Kidney capillary endothelial cell (primary cell): ENCODE measurements at places on chromosomes 4 and X.

DNA sequence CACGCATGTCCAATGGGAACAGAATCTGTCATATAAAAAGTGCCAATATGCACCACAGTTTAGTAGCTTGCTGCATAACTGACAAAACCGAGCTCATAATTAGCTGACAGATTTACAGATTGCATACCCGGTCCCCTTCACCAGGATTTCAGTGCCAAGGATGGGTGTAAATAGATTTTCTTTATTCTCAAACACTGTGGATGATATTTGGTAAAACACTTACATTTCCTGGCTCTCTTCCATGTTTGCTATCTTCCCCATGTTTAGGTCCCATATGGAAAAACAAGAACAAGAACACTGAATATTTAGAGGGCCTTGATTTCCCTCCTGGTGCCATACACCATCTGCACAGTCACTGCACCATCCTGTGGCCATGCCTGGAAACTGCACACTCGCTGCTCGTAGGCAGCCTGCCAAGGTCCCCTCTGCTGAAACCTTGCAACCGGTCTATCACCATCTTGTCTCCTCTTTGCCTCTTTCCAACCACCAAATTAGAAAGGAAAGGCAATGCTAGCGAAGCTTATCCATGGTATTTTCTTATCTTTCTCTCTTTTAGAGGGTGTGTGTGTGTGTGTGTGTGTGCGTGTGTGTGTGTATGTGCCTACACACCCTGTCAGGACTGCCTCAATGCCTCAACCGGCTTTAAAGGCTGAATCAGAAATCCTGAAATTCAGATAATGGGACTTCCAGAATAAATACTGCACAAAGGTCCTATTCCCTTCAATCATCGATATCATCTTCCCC, 124.2 kb upstream of the MBNL3 start:
- no peak for DNase-seq

DNA sequence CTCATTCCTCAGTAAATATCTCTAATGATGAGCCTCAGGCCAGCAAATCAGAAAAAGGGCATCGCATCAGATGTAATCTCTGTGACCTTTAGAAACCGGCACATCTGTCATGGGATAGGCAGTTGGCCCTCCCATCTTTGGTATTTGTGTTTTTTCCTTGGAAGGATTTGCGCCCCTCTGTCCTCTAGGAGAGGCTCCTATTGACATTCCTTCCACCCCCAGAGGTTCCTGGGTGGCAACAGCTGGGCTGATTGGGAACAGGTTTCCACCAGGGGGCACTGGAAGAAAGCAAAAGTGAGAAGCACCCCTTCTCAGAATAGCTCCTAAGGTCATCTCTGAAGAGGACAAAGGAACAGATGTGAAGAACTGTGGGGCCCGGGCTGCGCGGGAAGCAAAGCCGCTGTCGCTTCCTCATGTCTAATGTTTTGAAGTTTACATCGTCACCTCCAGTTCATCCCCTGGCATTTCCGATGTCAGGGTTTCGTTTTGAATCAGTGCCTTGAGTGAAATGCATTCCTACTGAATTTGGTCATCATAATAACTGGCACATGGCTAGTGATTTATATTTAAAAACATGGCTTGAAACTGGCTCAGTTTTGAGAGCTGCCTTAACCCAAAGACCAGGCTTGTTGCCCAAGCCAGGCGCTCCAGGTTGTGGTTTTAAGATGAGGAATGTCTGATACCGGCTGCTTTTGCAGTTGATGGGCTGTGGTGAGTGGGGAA, 6.2 kb downstream of the TXK start:
- peak; percentile 95 for DNase-seq

DNA sequence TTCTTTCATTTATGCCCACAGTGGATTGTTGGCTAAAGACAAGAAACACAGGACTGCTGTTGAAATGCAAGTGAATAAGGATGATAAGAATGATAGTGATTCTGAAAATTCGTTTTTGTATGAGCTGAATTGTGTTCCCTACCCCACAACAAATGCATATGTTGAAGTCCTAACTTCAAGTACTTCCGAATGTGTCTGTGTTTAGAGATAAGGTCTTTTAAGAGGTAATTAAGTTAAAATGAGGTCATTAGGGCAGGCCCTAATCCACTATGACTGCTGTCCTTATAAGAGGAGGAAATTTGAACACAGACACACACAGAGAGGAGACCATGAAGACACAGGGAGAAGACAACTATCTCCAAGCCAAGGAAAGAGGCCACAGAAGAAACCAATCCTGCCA, 126.6 kb upstream of the ACSL4 start:
- no peak for DNase-seq

GRCh38 chrX:134600714-134601113, 57.6 kb downstream of the PLAC1 start:
- DNase-seq, result no peak

DNA sequence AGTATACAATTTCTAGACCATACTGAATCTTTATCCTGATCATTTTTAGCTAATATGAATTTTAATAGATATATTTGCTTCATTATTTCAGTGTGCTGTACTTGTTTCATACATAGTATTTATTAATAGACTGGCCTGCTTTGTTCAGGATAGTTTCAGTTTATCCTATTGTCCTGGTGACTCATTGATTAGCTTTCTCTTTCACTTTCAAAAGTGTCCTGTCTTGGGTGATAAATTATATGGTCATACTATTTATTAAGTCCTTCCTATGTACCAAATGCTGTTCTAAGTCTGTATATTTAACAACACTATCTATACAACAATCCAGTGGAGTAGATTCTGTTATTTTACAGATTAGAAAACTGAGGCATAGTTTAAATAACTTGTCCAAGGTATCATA, 153.8 kb upstream of the RAPGEF2 start:
- peak; percentile 62 for DNase-seq

DNA sequence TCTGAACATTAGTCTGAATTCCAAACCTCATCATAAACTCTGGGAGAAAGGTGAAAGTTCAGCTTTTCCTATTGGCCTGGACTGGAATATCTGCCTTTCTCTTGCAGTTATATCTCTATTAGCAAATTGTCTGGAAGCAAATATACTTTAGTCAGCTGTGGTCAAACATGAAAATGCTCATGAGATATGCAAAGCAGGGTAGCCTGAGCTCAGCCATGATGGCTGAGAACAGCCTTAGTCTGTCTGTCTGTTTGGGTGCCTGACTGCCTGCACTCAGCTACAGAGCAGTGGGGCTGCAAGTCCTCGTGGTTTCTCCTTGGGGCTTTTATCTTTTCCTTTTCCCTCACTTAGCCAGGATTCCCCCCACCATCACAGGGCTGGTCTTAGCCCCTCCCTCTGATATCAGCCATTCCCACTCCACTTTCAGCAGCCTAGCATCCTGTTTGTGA, 19.5 kb upstream of the PGRMC2 start:
- DNase-seq, result no peak

DNA sequence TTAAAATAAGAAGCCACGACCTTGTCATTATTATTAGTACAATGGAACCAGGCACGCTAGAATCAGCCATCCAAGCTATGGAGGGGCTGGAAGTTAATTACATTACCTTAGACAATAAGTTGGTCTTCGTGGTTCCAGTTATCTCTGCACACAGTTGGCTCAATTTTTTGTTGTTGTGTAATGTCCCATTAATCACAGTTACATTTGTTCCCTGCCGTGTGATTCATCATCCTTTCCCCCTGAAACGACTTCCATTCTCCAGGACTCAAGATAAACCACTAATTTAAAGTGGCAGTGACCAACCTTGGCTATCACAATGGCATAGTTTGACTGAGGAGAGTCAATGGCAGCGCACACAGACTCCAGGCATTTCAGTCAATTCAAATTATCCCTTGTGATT, 905.0 kb downstream of the RAB28 start:
- no peak for DNase-seq

DNA sequence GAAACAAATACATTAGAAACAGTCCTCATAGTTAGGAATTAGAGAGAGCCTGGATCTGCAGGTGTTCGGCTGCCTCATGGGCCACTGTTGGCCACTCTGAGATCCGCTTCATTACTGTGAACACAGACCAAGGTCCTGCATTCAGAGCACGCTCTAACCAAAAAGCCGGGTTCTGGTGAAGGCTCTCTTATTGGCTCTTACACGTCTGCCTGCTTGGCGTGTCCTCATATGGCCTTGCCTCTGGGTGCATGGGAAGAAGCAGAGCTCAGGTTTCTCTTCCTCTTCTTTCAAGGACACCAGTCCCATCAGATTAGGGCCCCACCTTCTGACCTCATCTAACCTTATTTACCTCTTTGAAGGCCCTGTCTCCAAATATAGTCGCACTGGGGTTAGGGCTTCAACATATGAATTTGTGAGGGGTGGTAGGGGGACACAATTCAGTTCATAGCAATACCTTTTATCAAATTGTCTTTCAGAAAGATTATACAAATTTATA, 37.1 kb upstream of the ELF2 start:
- DNase-seq, result no peak

GRCh38 chr4:110085131-110085530, 113.3 kb downstream of the ELOVL6 start:
- no peak for DNase-seq

GRCh38 chr4:2882341-2882740, 38.7 kb downstream of the ADD1 start:
- DNase-seq, result no peak

DNA sequence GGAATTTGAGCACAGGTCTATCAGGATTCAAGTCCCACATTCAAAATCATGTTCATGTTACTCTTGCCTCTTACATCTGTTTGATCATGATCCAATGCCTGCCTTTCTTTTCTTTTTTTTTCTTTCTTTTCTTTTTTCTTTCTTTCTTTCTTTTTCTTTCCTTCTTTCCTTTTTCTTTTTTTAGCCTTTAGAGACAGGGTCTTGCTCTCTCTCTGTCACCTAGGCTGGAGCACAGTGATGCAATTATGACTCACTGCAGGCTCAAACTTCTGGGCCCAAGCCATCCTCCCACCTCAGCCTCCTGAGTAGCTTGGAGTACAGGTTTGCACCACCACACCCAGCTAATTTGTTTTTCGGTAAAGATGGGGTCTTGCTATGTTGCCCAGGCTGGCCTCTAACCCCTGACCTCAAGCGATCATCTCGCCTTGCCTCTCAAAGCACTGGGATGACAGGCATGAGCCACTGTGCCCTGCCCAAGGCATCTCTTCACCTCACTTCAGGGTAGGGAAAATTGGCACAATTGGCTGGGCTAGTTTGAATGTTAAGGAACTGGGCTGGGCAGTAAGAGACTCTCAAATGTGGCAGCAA, 359.2 kb downstream of the FBXW7 start:
- DNase-seq, result no peak

DNA sequence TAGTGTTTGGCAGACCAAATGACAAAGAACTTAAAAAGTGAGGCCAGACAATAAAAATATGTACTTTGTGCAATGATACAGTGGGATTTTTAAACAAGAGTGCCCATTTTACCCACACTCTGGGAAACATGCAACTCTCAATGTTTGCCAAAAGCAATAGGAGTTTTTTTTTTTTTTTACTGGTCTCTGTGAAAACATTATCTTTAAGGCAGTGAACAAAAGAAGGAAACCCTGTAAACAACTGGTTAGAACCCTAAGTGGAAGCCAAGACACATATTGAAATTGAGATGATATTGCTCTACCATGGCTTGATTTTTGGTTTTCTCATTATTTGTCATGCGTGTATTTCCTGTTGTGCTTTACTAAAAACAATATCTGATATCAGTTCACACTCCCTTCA, 67.2 kb upstream of the PPP3CA start:
- no peak for DNase-seq

DNA sequence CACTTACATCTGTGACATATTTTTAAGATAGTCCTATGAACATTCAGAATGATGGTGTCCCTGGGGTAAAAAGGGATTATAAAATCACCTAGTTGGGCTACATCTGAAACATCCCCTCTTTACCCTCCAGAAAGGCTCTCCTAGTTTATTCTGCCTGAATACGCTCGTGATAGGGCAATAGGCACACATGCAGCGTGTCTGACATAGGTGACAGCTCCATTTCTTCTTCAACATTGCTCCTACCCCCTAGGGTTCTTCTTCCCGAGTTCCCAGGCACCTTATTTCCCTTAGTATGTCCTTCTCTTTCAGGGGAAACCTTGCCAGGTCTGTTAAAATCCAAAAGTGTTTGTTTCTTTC, 27.1 kb upstream of the CFAP299 start:
- no peak for DNase-seq

DNA sequence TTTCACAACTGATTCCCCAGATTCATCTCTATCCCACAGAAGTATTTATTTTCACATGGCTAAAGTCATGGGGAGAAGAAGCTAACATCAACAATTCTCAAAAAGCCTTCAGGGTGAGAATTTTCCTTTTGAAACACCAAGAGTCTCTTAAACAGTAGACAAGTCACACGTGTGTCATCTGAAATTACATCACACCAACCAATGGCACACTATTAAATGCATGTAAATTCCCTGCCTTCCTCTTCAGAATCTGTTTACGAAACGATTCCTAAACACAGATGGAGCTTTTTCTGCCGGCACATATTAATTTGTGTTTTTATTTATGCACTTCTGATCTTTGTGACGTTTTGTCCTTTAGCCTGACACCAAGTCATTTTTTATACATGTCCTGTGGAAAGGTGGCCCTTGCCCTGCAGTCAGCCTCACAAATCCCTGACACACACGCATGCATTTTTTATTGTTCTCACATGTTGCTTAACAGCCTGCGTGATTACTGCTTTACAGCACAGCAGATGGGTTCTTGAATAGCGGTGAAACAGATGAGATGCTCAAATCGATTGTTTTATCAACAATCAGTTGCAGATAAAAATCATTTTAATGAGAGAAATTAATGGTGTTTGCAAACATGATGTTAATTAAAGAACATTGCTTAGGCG, 735.9 kb upstream of the TENM3 start:
- no peak for DNase-seq

DNA sequence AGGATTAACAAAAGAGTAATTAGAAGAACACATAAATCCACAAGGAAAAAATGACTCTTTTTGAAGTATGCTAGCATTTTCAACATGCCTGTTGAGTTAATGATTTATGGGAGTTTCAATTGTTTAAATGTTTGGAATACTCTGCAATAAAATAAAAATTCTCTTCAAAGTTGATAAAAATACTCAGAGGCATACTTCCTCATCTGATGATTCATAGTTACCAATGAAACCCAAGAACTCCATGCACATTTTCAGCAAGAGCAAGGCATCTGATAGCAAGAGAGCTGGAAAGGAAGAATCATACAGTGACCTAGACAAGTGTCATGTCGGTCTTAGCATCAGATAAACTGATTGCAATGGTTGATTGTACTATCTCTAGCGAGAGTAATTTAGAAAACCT, 443.7 kb upstream of the ATOH1 start:
- no peak for DNase-seq
